ENCODE measurements at places on chromosomes 5 and 9.

DNA sequence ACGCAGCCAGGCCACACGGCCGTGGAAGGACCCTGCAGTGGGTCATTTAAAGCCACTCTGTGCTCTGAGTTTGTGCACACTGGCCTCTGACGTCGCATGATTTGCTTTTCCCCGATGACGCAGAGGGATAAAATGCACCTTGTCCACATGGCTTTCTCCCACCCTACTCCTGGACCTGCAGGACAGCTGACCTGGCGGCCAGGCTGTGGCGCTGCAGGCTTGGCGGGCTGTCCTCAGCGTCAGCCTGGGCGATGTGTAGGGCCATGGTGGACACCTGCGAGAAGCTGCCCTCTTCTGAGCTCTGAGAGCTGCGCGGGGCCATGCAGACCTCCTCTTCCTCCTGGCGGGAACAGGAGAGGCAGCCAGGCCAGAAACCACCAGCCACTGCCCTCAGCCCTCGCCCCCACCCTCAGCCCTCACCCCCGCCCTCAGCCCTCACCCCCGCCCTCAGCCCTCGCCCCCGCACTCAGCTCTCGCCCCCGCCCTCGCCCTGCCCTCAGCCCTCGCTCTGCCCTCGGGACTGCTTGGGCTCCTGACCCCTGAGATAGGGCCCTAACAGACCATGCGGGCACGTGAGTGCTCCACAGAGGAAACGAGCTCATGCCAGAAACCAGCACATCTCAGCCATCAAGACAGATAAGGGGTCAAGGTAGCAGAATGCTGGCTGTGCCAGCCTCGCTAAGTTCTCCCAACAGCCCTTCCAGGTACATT is 20.0 kb upstream of the SCGB3A1 start:
- DNase-seq, result no peak

DNA sequence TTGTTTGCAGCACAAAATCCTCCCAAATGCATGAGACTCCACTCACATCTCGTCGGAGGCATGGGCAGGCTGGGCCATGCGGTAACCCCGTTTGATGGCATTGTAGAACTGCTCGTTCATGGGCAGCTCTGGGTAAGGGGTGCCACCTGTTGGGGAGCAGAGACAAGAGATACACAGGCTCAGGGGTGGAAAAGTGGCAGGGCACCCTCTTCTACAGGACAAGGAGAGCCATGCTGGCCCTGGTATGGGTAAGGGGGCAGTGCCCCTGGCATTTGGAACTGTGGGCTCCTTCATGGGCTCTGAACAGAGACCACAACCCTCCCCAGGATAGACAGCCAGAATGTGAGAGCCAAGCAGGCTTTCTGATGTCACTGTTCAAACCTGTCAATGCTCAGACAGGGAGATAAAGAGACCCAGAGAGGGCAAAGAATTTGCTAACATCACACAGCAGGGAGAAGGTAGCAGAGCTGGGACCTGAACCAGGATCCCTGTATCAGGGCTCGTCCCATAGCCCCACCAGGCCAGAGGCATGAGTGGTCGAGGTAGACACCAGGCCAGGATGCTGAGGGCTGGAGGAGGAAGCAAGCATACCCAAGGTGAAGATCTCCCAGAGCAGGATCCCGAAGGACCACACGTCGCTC is 33.2 kb upstream of the CSF1R start:
- no peak for DNase-seq

- DNase-seq, result peak; percentile 77
Measured at GRCh38 chr5:170225326-170226128, 7.3 kb upstream of the C5orf58 start.

GRCh38 chr5:127061956-127062355 is 11.3 kb downstream of the C5orf63 start:
- no peak for DNase-seq

GRCh38 chr9:6443661-6444060 is 30.7 kb downstream of the UHRF2 start:
- no peak for DNase-seq

DNA sequence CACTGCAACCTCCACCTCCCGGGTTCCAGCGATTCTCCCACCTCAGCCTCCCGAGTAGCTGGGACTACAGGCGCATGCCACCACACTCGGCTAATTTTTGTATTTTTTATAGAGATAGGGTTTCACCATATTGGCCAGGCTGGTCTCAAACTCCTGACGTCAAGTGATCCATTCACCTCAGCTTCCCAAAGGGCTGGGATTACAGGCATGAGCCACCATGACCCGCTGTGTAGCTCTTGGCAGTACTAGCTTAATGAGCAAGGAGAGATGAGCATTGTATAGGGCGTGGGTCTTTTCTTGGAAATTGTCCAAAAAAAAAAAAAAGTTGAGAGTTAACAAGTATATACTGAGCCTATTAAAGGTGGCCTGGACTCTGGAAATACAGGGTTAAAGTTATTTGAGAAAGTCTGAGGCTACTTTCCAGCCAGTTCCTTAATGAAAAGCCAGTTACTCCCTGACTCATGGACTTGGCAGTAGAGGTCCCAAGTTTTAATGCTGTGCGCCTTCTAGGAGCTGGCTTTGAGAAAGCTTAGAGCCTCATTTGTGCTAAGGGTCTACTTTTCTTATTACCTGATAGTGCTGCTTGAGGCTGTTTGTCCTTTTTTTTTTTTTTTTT is 4.2 kb upstream of the FGF18 start:
- no peak for DNase-seq

GRCh38 chr5:93967923-93968322 is 226.5 kb upstream of the POU5F2 start:
- no peak for DNase-seq

GRCh38 chr5:40025586-40025985 is 600.8 kb upstream of the DAB2 start:
- DNase-seq, result no peak

DNA sequence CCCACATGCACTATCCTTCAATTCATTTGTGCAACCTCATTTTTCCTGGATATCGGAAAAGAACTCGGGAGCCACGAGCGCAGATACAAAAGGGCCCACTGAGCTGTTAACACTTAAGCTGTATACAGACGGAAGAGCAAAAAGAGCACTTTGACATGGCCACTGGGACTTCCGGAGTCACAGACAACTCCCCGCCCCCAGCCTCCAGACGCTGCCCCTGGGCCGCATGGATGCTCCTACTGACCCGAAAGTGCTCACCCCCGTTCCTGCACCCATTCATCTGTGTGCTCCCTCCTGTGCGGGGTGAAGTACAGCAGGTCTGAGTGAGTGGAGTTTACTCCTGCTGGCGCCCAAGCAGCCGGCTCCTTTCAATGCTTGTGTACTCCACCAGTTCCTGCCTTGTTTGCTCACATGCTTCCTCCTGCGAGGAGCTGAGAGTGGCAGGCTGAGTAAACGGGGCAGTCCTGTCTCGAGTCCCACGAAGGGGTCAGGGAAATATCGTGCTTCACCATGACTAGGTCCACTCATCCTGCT is 901.0 kb upstream of the CTNND2 start:
- no peak for DNase-seq

DNA sequence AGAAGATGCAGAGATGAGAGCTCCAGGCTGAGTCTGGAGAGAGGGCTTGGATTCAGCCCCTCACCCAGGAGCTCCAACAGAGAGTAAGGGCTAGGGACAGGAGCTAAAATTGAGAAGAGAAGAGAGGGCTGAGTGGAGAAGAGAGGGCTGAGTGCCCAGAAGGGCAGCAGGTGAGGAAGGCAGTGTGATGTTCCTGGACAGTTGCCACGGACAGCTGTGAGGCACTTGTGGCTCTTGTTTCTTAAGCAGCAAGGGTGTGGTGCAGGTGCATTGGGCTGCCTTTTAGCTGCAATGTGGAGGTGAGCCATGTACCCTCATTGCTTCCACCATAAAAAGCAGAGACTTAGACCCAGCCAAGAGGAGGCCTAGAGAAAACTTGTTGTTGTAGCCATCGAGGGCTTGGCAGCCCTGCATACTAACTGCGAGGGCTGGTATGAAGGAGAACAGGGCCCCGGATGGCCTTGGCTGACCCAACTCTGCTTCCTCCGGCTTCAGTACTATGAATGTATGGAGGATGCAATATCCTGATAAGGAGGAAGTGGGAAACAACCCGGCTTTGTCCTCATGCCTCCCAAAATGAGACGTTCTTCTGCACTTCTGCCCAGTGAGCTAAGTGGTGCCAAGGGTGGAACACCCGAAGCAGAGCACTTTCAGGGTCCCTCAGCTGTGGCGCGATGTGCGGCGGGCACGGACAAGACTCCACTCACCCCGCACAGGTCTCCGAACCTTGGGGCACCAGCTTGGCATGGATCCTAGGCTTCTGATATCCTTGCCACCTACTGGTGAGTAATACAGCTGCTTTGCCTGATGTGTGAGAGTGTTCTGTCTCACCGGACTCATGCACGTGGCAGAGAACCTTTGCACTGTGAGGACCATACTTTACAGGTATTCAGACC is 65.2 kb downstream of the LRRC70 start:
- no peak for DNase-seq

GRCh38 chr9:129885018-129885669 is 49.9 kb downstream of the USP20 start:
- peak; percentile 29 for DNase-seq

GRCh38 chr5:29061381-29061780 is 2023.0 kb upstream of the CDH9 start:
- DNase-seq, result no peak

DNA sequence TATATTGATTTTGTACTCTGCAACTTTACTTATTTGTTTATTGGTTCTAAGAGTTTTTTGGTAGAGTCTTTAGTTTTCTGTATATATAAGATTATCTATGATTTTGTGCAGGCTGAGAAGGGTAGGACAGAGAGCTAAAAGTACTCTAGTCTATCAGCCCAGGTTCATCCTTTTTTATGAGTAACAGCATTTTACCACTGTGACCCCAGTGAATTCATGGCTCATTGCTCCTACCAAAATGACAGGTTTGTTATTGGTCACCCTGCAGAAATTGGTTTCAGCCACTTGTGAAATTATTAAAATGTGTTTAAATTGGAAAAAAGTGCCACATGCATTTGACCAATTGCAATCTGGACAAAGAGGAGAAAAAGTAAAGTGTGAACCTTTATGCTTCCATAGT is 421.4 kb upstream of the DAB2 start:
- no peak for DNase-seq

DNA sequence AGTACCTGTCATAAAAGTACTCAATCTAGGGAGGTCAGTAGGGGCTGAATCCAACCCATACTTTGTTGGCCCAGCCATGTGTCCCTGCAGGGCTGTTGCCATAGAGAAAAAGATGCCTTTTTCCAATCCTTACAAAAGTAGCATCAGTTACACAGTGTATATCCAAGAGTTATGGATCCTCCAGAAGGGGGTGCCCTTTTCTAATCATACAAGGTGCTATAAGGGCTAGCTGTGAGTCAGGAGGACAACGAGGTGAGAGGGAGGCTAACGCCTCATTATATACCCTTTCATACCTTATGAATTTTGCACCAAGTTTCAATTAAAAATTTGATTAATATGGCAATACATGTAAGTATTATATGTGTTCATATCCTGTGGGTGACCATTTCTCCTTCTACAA is 4.8 kb downstream of the KIAA0825 start:
- DNase-seq, result no peak

GRCh38 chr5:150033334-150033733 is 32.8 kb downstream of the HMGXB3 start:
- DNase-seq, result no peak

DNA sequence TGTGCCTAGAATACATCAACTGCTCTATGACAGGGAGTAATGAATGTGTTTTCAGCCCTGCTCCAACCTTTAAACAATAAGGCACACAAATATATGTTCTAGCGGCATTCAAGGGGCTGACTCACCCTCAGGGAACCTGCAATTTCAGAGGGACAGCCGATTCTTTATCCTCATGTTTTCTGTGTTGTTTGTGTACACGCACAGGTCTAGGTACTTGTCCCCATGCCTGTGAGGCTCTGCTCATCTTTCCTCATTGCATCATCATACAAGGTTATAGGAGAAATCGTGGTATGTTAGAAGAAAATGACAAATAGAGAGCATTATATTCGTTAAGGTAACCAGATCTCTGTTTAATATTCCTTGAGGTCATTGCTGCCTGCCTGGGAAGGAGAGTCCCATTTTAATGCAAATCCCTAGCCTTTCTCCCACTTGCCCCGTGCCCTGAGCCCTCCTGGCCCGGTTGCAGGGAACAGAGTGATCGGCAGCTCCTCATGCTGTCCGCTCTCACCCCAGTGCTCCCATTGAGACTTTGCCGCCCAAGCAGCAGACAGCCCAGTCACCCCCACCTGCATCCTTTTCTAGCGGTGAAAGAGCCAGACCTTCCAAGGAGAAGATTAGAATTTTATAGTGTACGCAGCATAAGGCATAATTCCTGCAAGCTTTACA is 14.6 kb downstream of the MAP1B start:
- DNase-seq, result no peak

DNA sequence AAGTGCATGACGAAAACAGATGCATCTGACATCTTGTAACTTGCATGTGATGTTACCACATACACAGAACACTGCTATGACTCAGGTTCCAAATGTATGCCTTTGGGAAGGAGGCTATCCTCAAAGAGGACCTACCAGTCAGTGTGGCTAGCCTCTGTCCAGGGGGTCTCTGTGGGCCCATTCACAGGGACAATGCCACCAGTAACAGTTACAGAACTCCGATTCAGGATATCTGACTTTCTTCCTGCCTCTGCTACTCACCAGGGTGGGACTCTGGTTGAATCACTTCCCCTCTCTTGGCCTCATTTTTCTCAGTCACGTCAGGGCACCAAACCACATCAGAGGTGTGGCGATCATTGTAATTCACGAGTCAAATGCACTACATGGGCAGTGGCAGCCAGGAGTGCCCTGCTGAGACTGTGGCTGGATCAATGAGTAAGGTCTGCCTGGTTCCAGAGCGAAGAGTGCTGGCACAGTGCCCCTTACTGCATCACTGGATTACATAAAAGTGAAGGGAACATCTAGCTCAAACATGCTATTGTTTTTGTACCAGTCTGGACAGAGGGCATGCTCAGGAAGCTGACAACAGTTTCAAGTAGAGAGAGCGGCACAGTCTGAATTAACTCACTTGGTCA is 13.2 kb downstream of the ATOX1 start:
- peak; percentile 36 for DNase-seq

- DNase-seq, result no peak
Measured at GRCh38 chr5:139707445-139708003, 59.4 kb downstream of the CXXC5 start.

DNA sequence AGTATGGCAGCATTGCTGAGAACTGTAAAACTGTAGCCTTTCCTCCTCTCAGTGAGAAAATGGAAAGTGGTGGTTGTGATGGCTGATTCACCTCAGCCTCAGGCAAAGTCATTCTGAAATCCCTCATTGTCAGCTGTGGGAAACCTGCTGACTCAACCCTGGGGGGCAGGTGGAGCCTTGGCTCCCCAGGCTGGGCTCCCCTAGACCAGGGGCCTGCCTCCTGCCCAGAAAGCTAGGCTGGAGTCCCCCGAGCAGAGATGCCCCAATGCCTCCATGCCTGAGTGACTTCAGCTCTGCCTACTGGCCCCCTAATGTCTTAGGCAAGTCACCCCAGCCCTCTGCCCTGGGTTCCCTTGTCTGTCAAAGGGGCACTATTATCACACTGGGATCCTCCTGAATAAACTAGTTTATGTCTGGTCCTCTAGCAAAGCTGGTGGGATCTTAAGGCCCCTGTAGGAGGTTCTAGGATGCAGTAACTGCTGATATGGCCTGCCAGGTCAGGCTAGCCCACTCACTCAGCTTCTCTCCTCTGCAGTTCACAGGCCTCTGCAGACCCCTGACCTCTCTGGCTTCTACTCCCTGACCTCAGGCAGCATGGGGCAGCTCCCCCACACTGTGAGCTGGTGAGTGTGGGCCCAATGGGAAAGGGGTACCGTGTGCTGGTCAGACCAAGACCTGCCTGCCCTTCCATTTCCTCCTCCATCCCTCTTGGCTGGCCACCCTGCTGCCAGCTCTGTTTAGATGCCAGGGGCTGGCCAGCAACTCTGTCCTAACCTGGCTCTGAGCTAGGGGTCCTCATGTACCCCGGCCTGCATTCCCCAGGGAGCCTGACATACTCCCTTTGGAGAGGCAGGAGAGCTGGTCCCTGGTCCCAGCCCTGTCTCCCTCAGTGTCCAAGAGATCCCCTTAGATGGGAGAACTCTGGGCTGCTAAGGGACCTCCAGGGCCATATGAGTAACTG is 24.2 kb downstream of the TCF7 start:
- no peak for DNase-seq
